Esophagus squamous epithelium (tissue), 5 donors: ENCODE measurements at places on chromosomes 13 and 19.

DNA sequence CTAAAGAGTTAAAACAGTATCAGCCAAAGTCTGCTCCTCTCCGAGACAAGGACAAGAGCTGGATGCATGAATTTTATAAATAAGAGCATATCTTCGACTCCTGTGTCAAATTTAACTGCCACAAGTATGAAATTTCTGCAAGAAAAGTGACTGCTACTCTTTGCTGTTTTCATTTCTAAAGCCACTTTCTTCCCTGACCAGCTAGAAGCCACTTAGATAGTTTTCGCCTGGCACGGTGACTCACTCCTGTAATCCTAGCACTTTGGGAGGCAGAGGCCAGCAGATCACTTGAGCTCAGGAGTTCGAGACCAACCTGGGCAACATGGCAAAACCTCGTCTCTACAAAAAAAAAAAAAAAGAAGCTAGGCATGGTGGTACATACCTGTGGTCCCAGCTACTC is 61.3 kb downstream of the ENOX1 start:
- no peak for DNase-seq

DNA sequence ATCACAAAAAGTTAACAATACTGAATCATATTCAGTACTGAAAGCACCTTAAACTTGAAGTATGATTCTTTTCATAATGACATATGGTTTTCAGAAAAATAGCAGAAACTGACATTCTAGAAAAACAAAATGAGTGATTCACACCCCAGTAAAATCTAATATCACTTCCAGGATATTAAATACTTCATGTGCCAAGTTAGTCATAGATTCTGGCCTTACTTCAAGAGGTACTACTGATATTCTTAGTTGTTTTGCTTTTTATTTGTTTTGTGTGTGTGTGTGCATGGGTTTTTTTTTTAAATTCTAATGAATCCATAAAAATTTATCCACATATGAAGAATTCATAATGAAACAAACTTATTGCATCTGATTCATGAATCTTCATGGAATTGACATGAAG is 207.9 kb upstream of the UFM1 start:
- no peak for DNase-seq

DNA sequence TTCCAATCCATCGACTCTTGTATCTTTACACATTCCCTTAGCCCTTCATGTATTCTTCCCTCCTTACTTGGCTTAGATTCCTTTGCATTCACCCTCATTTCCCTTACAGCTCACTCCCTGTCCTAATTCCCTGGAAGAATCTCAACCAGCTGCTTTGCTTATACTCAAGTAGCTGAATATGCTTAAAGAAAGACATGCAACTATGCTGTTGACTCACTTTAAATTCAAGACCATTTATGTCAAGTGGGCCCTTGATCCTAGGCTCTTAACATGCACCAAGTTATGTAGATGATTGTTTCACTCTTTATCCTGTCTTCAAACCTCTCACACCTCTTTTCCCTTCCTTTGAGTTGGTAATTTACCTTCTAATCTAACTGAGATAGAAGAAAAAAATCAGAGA is 7.4 kb downstream of the CCDC122 start:
- DNase-seq, result no peak

- no peak for DNase-seq
These were observed 591.4 kb downstream of the FGF9 start for GRCh38 chr13:22262001-22262885.

DNA sequence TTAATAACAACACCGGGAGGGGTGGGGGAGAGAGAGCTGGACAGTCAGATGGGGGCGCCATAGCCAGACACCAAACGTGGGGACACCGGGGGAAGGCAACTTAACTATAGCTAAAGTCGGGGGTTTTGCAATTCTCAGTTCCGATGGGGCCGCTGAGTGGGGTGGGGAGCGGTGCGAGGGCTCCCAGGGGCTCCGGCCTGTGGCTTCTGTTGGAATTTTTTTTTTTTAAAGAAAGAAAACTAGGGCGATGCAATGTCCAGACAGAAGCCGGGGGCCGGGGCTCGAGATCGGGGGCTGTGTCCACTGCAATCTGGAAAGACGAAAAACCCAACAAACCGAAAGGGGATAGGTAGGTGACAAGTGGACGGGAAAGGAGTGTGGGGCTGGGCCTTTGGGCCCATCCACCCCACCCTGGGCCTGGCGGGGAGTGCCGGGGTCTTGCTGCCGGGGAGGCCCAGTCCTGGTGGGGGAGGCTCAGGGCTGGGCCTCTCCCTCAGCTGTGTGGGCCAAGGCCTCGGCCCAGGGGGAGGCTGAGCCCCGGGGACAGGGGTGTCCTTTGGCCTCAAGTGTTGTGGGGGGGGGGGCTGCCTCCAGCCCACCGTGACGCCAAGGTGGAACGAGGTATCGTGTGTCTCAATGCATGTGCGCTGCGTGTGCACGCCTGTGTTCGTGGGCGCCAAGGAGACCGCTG is 17.3 kb downstream of the PRKCSH start:
- DNase-seq, result no peak

DNA sequence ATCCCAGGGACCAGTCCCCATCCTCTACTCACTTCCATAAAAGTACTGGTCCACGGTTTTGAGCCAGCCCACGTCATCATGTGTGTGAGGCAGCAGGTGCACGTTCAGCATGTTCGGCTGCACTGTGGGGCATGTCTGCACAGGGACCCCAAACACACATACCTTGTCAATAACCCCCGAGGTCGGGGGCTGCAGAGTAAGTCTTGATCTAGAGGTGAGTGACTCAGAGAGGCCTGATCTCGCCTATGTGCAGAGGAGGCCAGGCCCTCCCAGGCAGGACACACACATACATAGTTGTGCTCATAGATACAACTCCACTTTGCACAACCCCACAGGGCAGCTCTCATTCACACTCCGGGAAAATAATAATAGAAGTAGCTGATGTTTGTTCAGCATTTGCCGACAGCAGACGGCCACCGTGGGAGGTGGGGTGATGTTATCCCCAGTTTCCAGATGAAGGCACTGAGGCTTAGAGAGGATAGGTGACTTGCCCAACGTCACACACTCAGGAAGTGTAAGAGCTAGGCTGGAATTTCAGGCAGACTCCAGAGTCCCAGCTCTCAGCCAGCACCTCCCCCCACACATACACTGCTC is 774 bp downstream of the MAN2B1 start:
- no peak for DNase-seq

- no peak for DNase-seq
These were observed 7.0 kb downstream of the ZNF562 start for GRCh38 chr19:9667898-9668297.

GRCh38 chr13:35648201-35648600 is 171.7 kb upstream of the MAB21L1 start:
- no peak for DNase-seq

- DNase-seq, result no peak
These were observed 35.6 kb downstream of the EPS15L1 start for GRCh38 chr19:16435999-16436650.

GRCh38 chr19:52741951-52742485 is 7.2 kb upstream of the ZNF611 start:
- DNase-seq, result no peak

DNA sequence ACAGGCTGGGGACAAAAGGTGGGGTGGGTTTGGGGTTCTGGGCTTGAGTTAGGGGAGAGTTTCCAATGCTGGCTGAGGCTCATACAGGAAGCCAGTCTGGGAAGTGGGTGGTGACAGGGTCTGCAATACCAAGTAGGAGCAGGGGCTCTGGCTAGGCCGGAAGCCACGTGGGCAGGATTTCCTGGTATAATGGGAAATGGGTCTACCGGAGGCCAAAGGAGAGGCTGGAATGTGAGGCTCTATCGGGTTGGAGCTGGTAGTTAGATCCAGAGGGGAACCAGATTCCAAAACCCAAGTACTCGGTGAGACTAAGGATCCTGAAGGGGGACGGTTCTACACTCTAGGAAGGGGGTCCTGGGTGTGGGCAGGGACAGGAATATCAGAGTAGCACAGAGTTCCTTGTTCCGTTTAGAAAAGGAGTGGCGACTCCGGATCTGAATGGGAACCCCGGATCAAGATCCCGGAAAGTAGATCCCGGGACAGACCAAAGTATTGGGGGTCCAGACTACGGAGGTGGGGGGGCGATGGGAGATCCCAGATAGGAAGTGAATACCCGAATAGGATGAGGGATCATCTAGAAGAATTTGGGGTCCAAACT is 802 bp downstream of the CDC37 start:
- no peak for DNase-seq

- DNase-seq, result no peak
These were observed 44.9 kb upstream of the DCUN1D2 start for GRCh38 chr13:113535381-113535781.

DNA sequence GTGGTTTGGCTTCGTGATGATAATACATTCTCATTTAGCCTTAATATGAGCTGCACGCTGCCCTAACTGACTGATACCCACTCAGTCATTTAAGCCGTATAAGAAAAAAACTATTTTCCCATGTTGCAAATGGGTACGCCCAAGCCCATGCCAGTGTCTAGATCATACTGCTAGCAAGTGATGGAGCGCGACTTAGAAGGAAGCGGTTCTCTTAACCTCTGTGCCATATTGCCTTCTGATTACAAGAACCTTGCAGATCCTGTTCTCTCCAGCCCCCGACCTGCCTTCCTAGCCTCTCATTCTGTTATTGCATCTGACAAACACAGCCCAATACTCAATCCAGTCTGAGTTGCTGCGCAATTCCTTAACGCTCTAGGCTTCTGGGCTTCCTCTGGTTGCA is 603 bp downstream of the GPALPP1 start:
- no peak for DNase-seq

GRCh38 chr13:51502153-51502651 is 49.4 kb upstream of the INTS6 start:
- no peak for DNase-seq

GRCh38 chr13:93290503-93290902 is 63.9 kb downstream of the GPC6 start:
- no peak for DNase-seq

- DNase-seq, result no peak
These were observed 19.7 kb downstream of the NEK5 start for GRCh38 chr13:52109116-52109670.

GRCh38 chr13:99565478-99566124 is 64.3 kb downstream of the TM9SF2 start:
- DNase-seq, result no peak

- DNase-seq, result no peak
These were observed 241.1 kb upstream of the ZNF507 start for GRCh38 chr19:32104153-32104849.

GRCh38 chr13:98273067-98273823 is 96.2 kb upstream of the RNF113B start:
- no peak for DNase-seq

DNA sequence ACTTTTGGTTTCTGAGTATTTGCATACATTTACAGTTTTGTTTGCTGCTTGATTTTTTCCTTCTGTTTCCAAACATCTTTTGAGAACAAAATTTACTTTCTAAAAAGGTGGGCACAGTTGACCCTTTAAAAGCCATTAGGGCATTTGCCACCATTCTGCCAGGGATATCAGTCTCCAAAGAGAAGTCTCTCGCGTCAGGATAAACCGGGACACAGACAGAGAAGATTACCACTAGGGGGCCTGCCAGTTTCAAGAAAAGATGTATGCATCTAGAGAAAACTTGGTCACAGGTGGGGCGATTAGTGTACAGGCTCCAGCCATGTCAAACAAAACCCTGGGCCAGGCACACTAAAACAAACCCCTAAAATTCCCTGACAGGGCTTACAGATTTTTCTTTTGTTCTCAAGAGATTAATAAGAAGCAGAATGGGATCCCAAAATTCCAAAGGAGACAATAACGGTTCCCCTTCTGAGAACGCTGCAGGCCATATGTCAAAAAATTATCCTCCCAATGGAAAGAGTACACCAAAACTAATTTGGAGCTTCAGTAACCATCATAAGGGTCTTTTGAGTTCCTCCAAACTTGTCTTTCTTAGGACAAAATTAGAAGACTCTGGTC is 10.7 kb upstream of the PABPC3 start:
- no peak for DNase-seq

- DNase-seq, result no peak
These were observed 50.8 kb upstream of the FREM2 start for GRCh38 chr13:38636073-38636472.

DNA sequence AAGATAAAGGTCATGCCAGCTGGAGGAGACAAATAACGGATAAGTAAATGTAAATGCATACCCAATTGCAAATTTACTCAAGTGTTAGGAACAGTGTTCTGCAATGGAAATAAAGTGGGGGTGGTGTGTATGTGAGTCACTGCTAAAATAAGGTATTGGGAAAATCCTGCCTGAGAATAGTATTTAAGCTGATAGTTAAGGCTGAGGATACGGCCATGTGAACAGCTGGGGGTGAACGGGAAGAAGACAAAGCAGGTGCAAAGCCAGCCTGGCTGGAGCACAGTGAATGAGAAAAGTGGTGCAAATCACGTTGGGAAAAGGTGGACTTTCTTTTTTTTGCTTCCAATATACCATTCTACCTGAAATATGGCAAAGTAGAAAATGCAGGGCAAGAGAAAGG is 242.4 kb upstream of the SLC10A2 start:
- no peak for DNase-seq

DNA sequence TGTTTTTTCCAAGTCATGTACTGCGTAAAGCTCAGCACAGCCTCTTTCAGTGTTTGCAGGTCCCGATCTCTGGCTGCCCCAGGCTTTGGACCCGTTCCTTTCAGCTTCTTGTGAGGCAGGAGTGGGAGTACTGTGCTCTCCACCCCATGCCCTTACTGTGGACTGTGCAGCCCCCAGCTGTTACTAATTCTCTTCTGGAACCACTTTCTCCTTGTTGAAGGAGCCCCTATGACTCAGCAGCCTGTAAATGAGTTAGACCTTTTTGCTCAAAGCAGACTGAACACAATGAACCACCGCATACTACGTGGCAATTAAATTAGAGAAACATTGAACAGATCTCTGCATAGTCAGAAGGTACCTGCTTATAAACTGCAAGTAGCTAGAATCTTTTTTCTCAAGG is 39.0 kb downstream of the SERTM1 start:
- no peak for DNase-seq

- DNase-seq, result no peak
These were observed 7.5 kb upstream of the LRFN1 start for GRCh38 chr19:39328046-39328705.

DNA sequence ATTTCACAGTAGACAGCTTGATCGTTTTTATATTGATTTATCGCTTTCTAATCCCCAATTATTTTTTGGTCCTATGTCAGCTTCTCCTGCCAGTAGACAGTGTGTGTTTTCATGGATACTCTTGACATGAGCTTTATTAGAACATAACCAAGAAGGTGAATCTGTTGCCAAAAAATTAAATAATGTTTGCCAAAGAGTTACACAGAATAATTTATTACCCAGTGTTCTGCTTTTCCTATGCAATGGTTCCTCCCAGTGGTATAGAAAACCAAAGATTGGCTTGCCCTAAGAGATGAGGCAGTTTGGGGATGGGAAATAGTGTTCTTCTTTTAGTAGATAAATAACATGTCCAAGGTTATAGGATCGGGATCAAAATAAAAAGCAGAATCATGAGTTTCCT is 8.5 kb upstream of the FRY start:
- no peak for DNase-seq
